ENCODE measurements at places on chromosomes 1 and 21.

DNA sequence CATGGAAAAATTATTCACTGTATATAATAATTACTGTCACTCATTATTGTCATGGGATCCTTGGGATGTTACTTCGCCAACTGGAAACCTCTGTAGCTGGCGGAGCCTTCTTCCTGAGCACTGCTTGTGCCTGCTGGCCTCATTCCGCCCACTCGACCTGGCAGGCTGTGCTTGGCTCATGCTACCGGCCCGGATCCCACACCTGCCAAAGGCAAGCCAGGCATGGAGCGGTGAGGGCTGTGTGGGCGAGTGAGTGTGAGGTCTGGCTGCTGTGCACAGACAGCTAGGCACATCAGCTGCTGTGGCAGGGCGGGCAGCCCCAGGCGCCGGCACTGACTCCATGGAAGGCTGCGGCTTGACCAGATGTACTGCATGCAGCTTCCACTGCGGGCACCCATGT, 78.4 kb downstream of the DISP1 start:
- DNase-seq, result no peak

DNA sequence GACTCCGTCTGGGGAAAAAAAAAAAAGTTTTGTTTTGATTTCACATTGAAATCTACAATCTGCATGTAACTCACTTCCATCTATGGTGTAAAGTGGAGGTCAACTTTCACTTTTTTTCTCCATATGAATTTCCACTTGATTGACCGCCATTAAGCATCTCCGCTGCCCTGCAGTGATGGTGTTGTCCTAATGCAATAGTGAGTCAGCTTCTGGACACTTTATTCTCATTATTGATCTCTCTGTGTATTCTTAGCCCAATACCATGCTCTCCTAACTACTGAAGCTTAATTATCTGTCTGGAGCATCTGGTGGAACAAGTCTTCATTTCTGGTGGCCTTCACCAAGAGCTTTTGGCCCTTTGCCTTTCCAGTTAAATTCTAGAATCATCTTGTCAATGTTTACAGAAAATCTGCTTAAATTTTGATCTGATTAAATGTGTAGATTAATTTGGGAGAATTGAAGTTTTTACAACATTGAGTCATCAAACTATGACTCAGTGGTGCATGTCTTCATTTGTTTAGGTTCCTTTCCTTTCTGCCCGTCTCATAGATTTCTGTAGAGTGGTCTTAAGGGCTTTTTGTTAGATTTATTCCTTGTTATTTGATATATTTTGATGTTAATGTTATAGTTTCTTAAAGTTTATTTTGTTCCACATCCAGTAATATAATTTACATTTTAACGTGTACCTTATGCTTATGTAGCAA, 181.5 kb downstream of the PRDM2 start:
- no peak for DNase-seq

GRCh38 chr1:53733975-53734649, 4.9 kb downstream of the GLIS1 start:
- DNase-seq, result no peak

- no peak for DNase-seq
Observed at GRCh38 chr1:234725177-234726132, 115.5 kb upstream of the IRF2BP2 start.

DNA sequence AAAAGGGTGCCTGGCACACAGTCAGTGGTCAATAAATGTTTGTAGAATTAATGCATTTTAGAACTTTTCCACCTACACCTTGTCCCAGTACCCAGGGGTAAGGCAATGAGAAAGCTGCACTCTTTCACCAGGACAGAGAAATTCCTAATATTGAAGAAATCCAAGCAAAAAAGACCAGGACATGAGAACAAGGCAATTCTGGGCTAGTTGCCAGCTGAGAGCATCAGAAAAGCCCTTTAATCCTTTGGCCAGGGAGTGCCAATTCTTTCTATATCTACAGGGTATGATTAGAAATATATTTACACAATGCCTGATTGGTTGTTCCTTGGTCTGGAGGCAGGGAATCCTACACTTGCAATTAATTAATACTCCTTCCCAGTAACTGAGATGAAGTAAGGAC, 492.4 kb upstream of the NFIA start:
- no peak for DNase-seq

DNA sequence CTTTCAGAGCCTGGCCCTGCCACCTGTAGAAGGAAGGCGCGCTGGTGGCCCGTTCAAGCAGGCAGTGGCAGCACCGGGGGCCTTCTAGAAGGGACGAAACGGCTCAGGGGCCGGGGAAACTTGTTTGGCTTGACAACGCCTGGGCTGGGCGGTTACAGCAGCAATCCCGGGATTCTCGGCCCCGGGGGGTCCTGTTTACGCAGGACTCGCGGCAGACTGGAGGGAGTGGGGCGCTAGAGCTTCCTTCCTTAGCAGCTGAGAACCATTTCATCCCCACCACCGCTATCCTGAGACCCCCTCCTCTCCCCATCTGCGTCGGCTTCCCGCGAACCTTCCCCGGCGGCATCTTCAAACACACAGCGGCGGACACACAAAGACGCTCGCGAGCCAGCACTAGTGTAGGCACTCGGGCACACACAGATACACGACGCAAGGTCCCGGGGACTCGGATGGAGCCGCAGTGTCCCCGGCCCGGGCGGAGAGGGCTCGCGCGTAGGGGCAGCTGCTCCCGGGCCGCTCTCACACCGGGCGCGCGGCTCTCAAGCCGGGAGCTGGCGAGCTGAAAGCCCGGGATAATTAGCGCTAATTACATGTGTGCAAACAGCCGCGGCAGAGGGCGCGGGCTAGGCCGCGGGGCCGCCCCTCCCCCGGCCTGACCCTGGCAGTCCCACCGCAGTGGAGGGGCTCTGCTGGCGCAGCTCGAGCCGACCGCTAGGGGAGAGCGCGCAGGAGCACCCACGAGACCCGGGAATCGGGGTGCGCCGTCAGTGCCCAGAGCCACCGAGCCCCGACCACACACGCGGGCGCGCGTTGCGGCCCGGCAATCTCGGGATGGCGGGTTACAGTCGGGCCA, 271.4 kb downstream of the FOXD2 start:
- DNase-seq, result no peak

GRCh38 chr1:178192686-178193085, 98.8 kb downstream of the RASAL2 start:
- no peak for DNase-seq

GRCh38 chr1:109790735-109791494, 27.2 kb upstream of the EPS8L3 start:
- peak; percentile 94 for DNase-seq

DNA sequence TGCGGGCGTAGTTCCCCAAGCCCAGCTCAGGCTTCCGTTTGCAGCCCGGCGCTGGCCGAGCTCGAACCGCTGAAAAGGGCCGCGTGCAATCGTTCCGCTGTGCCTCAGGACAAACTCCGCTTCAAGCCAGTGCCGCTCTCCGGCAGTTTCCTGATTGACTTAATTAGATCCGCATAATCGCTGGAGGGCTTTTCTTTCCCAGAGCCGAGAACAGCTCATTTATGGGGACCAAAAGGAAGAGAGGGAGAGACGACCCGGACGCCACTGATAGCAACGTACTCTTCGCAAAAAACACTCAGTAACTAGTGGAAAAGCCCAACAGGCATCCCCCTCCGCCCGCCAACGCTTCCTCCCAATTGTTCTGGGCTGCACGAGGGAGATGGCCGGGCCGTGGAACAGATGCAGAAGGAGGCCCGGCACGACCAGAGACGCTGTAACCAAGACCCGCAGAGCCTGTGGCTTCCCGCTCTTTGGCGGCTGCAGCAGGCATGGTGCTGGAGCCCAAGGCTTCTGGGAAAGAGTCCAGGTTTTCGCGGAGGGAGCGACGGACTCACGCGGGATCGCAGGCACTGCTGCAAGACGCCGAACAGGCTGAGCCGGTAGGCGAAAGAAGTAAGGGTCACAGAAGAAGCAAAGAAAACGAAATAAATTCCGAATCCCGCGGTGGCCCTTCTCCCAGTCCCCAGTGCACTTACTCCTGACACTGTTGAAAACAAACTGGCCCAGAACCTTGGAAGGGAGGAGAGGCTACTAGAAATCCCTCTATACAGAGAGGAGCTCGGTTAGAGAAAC, 3.6 kb upstream of the FOXD2 start:
- no peak for DNase-seq

DNA sequence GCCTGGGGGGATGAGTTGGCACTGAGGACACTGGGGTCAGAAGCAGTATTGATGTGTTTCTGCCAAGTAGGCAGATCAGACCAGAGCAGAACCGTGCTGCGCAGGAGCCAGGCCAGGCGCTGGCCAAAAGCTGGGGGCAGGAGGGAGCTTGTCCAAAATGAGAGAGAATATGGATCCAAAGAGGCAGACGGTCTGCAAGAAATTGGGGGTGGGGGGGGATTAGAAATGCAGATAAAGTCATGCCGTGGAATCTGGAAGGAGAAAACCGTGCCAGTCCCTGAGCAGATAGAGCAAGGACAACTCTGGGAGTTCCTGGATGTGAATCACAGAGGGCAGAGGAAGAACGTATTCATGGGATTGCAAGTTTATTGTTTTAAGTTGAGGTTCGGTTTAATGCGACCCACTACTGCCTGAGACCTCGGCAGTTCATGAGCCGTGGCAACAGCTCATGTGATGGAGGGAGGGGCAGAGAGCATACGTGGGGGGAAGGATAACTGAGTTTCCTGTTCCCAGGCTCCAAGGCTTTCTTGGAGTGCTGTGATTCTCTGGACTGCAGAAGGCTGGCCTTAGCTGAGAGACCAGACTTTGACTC, 224.0 kb downstream of the FGGY start:
- DNase-seq, result no peak

GRCh38 chr1:225944951-225945350, 3.9 kb upstream of the LEFTY2 start:
- peak; percentile 70 for DNase-seq

- no peak for DNase-seq
Observed at GRCh38 chr1:230186874-230187273, 119.8 kb downstream of the GALNT2 start.

DNA sequence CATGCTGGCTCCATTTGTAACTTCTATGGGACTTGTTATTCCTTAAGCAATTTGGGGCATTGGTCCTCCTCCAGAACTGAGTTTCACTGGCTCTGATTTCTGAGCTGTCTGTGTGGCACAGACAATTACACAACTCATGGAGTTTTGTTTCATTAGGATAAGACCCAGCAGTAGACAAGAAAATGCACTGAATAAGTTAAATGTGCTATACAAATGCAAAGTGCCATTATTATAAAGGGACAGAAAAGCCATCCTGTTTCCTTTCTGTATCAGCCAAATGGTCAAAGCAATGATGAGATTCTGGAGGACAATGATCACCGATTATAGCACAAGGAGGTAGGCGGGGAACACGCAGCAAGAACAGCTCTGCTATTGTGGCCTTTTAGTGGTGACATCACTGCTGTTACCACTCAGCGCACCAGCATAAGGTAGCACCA, 81.9 kb downstream of the CNIH3 start:
- DNase-seq, result no peak

GRCh38 chr1:6172549-6172948, 7.6 kb downstream of the CHD5 start:
- DNase-seq, result no peak

GRCh38 chr1:209645574-209646452, 6.4 kb downstream of the LAMB3 start:
- DNase-seq, result no peak

Measured in spleen (tissue), 13 donors.